Right hindlimb (tissue), 1 donor: ENCODE measurements at places on chromosomes 11 and 22.

- no peak for DNase-seq
These were observed 67.9 kb downstream of the ENTHD1 start for GRCh38 chr22:39825661-39826102.

GRCh38 chr11:8593935-8594909 is at the start of gene STK33:
Gene STK33 (minus strand): TSS chr11:8594228. CDS start chr11:8474905, 119,323 bp downstream.
- DNase-seq: peak; percentile 65

GRCh38 chr22:45998638-45999378 is 21.8 kb upstream of the WNT7B start:
- DNase-seq: no peak

- DNase-seq: peak; percentile 79
These were observed 1.1 kb upstream of the NECTIN1 start for GRCh38 chr11:119729951-119730613.

- DNase-seq: no peak
These were observed 10.7 kb downstream of the TSPAN18 start for GRCh38 chr11:44737245-44738085.

DNA sequence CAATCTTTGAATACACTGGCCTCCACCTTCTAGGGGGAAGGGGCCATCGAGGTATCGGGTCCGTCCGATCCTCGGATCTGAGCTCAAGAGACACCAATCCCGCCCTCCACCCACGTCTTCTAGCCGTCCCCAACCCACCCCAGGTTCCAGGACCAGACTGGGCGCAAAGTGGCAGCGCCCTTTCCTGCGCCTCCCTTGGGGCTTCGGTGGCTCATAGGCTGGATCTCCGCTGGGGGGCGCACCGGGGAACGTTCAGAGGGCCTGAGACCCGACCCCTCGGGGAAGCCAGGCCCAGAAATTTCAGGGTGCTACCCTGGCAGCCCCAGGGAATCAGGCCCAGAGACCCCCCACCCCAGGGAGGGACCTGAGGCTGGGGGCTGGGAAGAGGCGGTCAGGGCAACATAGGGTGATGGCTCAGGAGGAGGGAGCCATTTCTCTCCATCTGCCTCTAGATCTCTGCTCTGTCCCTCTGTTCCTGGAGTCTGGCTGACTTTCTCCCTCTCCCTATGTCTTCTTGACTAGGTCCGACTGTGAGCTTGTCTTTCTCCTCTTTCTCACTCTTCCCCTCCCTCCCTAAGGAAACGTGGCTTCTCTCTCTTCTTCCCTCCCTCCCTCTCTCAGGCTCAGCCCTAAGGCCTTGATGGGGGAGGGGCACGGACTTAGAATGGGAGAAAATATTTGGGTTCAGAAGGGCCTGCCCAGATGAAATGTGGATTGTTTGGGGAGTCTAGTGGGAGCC is 1.1 kb downstream of the CREB3L1 start:
- peak; percentile 71 for DNase-seq

DNA sequence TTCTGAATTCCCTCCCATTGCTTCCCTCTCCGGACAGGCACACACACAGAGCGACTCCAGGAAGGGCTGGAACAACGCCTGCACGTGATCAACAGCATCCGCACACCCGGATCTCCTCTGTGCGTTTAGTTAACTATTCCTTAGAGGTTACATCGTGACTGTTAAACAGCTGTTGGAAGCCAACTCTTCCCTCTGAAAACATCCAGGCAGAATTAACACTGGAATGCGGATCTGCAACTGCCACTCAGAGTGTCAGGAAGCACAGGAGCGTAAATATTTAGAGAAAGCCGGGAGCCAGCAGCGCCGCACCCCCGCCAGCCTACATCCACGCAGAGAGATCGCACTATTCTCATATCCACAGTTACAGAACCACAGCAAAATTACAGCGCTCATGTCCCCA is 46.2 kb downstream of the SHANK2 start:
- DNase-seq: peak; percentile 74

DNA sequence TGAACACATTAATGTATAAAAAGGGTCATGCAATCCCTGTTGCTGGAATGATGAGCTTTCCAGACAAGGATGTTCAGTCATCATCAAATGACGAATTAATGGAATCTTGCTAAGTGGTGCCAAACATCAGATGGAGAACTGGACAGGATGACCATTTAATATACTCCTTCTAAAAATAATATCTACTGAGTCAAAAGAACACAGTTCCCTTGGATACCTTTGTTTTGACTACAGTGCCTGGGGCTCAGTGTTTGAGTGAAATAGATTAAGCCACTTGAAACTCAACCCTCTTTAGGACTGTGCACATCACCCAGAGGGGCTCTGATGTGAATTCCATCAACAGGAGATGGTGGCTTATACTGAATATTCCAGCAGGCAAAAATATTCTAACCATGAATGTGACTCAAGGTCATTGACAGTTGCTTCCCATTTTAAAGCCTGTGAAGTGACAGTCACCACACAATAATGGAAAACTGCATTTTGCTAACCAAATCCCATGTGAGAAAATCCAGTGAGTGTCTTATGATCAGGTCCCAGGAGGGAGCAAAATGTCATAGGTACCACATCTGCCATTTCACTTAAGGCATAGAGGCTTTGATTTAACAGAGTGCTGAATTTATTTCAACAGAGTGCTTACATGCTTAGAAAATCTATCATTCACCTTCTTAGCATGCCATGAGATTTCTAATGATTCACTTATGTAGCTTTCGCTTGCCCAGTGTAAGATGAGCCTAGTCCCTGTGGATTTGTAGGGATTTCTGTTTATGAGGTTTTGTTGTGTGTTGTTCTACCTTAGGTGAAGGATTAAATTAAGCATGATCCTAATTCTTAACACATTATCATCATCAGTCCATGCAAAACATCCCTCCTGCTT is 41.3 kb upstream of the SLN start:
- DNase-seq: peak; percentile 46

GRCh38 chr11:61028135-61028729 is 56.8 kb downstream of the CD6 start:
- DNase-seq: peak; percentile 7

GRCh38 chr11:11580012-11580411 is 41.8 kb downstream of the GALNT18 start:
- DNase-seq: no peak

DNA sequence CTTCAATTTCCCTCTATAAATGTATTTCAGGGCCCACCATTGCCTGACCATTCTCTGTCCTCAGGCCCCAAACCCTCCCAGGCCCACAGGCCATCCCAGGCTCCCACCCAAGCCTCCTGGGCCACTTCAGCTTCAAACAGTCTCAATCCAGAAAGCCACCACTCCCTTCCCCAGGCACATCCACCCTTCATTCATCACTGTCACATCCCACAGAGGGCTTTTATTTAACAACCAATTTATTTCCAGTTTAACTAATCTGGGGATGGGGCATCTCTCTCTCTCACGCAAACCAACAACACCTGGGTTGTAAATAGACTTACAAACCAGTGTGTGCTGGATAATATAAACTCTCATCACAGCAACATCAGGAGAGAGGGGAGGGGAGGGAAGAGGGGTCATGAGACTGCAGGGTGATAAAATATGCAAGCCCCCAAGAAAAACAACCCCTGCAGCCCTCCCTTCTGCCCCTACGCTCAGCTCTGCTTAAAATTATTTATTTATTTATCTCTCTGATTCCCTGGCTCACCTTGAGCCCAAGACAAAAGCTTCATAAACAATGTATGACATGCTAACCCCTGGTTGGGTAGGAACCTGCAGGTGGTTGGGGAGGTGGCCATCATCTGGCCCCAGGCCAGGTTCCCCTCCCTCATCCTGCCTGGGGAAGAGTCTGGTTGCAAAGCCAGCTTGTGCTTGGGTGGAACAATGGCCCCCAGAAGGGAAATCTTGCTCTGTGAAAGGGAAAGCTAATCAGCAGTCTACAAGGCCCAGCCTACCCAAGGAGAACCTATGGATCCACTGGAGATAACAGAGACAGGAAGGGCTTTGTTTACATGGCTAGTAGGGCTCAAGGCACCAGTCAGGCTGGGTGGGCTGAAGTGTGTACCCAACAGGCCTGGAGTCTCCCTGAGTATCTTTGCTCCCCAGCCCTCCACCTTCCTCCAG is 359.2 kb downstream of the BUD13 start:
- DNase-seq: no peak

GRCh38 chr11:111308140-111308539 is 9.8 kb downstream of the POU2AF3 start:
- peak; percentile 78 for DNase-seq

DNA sequence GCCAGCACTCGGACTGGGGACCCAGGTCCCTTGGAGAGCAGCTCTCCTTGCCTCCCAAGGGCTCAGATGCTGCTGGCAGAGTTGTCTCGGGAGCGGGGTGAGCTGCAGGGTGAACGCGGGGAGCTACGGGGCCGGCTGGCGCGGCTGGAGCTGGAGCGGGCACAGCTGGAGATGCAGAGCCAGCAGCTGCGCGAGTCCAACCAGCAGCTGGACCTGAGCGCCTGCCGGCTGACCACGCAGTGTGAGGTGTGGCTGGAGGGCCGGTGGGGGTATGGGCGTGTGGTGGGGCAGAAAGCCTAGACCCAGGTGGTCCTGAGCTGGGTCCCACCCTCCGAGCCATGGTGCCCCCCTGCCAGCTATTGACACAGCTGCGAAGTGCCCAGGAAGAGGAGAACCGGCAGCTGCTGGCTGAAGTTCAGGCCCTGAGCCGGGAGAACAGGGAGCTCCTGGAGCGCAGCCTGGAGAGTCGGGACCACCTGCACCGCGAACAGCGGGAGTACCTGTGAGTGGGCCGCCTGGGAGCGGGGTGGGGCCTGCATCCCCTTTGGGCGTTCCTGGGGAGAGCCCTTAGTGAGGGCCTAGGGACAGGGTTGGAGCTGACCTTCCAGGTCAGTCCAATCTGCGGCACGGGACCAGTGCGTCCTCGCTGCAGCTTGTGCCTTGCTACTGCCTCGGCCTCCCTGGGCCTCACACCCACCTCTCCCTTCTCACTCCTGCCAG is 5.8 kb upstream of the RPS6KA4 start:
- peak; percentile 56 for DNase-seq

DNA sequence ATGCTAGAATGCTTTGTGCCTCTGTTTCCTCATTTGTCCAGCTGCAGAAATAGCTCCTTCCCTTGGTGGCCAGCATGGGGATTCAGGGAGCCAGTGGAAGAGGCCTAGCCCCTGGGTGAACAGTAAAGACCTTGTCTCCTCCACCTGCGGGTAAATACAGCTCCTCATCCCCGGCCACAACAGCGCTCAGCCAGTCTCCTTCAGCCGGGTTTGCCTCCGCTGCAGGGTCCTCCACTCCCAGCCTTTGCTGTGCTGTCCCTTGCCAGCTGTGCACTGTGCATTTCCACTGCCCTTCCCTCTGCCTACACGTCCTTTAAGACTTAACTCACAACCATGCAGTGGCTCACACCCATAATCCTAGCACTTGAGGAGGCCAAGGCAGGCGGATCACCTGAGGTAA is 1.5 kb upstream of the CDC42EP1 start:
- DNase-seq: no peak

DNA sequence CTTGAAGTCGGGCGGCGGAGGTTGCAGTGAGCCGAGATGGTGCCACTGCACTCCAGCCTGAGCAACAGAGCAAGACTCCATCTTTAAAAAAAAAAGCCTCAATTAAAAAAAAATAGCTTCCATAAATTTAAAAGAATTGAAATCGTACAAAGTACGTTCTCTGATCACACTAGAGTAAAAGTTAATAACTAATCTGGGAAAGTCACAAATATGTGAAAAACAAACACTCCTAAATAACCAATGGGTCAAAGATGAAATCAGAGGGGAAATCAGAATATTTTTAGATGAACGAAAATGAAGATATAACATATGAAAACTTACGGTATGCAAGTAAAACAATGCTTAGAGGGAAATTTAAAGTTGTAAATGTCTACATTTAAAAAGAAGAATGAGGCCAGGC is 19.8 kb downstream of the NEFH start:
- DNase-seq: no peak

DNA sequence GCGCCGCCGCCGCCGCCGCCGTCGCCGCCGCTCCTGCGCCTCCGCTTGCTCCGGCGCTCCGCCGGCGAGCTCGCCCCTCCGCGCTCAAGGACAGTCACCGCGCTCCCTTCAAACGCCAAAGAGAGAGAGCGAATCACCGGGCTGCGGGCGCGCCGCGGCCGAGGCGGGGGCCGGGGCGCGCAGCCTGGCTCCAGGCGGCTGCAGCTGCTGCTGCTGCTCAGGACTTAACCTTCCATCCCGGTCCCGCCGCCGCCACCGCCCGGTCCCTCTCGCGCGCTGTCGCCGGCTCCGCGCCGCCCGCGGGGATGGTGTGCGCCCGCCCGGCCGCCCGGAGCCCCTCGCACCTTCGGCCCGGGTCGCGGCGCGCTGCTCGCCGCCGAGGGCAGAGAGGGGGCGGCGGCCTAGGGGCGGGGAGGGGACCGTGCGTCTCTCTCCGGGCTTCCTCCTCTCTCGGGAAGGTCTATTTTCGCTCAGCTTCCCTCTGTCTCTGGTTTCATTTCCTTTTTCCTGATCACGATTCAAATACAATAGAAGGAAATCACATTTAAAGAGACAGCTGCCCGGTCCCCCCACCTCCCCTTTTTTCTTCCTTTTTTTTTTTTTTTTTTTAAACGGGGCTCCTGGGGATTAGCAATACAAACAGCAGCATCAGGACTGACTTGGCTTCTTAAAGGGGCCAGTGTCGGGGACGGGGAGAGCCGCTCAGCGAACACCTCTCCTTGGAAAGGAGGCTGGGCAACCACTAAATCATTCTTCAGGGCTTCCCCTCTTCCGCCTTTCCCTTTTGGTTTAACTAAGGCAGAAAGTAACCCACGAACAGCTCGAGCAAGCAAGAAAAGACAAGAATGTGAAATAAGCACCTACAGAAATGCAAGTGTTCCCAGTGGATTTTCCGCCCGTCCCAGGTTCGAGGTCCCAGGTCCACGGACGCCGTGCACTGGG is 22.1 kb downstream of the LMO2 start:
- peak; percentile 65 for DNase-seq

GRCh38 chr11:129969920-129970319 is 32.7 kb downstream of the PRDM10 start:
- no peak for DNase-seq

DNA sequence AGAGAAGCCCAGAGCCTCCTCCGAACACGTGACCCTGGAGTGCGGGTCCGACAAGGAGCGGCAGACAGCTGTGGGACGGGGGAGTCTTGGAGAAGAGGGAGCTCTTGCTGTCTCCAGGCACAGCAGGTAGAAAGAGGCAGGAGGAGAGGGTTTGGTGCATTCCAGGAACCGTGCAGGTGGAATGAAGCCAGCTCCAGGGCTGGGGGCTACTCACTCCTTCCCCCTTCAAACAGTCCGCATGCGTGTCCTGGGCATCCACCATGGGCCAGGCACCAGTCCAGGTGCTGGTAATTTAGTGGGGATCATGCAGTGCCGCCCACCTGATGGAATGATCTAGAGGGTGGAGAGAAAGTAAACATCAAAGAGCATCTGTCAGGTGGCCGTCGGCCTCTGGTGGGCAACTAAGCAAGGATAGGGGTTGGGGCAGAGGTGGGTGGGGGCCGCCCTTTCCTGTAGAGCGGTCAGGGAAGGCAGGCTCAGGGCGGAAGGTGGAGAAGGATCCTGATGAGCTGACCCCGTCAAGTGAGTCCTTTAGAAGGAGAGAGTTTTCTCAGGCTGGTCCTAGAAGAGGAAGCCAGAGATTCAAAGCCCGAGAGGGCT is 850.0 kb downstream of the TBC1D22A start:
- no peak for DNase-seq

DNA sequence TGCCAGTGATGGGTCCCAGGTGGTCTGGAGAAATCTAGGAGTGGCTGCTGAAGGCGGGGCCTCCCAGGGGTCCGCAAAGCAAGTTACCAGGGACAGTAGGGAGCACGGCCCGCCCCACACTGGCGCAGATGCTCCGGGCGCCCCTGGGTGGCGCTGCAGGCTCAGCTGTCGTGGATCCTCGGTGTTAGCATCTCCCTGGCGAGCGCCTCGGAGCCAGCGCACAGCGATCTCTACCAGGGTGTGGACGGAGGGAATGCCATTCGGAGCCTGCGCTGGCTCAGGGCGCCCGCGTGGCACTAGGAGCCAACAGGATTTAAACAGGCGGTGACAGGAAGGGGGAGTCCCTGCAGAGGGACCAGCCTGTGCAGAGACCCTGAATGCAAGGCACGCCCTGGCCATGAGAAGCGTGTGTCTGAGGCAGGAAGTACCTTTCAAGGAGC is 20.2 kb downstream of the FADS3 start:
- DNase-seq: peak; percentile 85
